ENCODE measurements at places on chromosomes 5 and 9.

DNA sequence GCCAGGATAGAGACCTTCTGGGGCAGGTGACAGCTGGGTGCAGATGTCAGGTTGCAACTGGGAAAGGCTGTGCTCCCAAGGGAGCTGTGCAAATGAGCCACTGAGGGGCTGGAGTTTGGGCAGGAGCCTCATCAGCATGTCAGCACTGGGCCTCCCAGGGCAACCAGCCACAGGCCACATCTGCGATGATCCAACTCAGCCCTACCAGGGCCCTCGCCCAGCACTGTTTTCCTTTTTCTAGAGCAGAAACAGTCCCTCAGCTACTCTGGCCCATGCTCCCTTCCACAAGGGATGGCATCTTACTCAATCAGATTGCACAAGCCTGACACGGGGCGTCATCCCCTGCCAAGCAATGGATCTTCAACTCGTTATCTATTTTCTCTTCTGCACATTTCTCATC, 24.8 kb downstream of the NIPAL4 start:
- peak; percentile 66 for DNase-seq

DNA sequence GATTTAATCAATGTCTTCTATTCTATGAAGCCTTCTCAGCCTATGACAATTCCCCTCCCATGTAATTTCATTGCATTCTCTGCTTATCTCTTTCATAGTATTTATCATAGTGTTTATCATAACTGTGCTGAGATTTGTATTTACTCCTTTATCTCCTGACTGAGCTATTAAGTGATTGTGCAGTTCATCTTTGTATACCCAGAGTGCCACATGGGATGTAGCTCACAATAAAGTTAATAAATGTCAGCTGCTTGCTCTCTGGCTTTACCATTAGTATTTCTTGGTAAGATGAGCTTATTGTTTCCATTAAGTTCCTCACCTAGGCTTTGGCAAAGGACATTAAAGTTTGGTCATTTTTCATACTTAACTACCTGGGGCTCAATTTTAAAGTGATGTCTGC, 275.1 kb upstream of the MPDZ start:
- no peak for DNase-seq

- no peak for DNase-seq
Measured at GRCh38 chr5:42948961-42949347, 91.2 kb downstream of the ANXA2R start.

DNA sequence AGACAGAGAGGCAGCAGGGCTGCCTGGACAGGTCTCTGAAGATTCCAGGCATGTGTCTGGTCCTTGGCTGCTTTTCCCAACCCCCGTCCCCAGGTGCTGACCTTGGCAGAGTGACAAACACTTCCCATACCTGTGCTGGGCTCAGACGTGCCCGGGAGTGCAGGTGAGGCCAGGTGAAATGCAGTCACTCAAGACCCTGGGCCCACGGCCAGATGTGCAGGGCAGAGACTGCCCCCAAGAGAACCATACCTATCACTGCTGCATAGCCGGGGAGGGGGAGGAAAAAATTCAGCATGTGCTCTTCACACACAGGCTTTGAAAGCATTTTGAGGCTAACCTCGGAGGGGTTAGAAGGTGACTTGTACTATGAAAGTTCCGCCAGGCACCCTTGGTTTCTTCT, 22.6 kb downstream of the CCNJL start:
- no peak for DNase-seq

GRCh38 chr9:121373011-121373729, 3.1 kb upstream of the STOM start:
- no peak for DNase-seq

GRCh38 chr5:171795381-171795780, 9.8 kb downstream of the SMIM23 start:
- no peak for DNase-seq

GRCh38 chr5:119435436-119436132, 16.7 kb upstream of the HSD17B4 start:
- DNase-seq, result peak; percentile 80

GRCh38 chr5:167051402-167051768, 1240.1 kb upstream of the WWC1 start:
- no peak for DNase-seq

GRCh38 chr9:125296843-125297372, 35.3 kb downstream of the GAPVD1 start:
- no peak for DNase-seq

DNA sequence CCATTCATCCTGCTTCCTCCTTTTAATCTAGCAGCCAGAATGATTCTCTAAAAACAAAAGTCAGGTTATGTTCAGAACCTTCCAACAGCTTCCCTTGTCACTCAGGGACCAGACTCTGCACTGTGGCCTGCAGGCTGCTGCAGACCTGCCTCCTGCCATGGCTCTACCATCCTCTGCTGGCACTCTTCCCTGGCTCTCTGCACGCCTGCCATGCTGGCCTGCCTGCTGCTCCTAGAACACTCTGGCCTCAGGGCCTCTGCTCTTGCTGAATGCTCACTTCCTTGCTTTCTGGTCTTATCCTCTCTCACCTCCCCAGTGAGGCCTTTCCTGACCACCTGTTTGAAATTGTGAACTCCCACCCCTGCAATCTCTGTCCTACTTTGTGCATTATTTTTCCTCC, 149.4 kb downstream of the CD180 start:
- DNase-seq, result no peak

DNA sequence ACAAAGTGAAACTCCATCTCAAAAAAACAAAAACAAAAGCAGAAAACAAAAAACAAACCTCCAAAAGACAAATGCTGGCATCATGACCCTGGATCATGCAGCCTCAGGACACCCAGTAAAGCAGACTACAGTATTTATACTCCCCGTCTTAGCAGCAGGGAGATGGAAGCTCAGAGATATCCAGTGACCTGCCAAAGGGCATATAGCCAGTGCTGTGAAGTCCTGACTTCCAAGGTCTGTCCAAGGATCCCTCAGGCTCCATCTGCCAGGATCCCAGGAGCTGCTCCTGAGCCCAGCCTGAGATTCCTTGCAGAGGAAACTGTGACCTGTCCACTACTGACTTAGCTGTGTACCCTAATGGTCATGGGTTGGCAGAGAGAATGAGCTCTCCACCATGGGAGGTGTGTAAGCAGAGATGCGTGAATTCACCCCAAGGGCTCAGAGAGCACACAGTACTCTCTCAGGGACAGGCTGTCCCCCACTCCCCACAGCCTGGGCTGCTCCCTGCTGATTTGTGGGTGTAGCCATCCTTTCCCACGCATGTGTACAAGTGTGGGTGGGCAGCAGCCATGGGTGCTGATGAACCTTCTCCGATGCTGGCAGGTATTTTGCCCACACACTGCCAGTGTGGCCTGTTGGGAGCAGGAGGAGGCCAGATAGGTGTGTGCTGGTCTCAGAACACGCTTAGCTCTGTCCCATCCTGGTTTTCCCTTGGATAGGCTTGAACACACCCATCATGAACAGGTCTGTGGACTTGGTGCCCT, 2.1 kb upstream of the WNK2 start:
- no peak for DNase-seq

DNA sequence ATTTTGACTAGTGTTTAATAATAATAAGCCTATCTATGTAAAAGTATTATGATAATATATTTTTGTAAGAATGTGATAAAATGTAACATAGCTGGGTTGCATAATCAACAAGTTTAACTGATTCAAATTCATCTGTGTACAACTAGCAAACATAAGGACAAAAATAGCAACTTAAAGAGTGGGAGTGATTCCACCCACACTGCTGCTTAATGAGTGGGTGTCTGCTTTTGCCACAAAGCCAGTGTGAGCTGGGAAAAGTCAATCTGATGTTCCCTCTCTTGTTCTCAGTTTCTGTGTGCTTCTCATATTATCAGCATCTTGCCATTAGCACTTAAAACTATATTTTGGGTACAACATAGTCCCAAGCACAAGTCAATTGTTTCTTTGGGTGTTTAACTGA, 111.1 kb upstream of the DPYSL3 start:
- no peak for DNase-seq

DNA sequence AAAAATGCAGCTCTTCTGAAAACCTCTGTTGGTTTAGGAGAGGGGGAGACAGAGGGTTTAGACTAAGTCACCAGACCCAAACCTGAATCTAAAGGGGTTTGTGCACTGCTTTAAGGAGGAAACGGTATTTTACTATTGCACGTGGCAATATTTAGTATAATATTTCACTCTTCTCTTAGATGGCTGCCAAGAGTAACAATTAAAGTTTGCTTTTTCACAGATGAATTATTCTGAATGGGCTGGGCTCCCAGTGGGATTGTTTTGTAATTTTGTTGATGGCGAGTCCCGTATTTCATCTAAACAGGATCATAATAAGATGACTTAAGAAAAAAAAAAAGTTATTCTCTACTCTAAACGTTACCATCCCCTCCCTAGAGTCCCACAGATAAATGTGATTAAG, 245.4 kb downstream of the PCSK5 start:
- DNase-seq, result no peak

DNA sequence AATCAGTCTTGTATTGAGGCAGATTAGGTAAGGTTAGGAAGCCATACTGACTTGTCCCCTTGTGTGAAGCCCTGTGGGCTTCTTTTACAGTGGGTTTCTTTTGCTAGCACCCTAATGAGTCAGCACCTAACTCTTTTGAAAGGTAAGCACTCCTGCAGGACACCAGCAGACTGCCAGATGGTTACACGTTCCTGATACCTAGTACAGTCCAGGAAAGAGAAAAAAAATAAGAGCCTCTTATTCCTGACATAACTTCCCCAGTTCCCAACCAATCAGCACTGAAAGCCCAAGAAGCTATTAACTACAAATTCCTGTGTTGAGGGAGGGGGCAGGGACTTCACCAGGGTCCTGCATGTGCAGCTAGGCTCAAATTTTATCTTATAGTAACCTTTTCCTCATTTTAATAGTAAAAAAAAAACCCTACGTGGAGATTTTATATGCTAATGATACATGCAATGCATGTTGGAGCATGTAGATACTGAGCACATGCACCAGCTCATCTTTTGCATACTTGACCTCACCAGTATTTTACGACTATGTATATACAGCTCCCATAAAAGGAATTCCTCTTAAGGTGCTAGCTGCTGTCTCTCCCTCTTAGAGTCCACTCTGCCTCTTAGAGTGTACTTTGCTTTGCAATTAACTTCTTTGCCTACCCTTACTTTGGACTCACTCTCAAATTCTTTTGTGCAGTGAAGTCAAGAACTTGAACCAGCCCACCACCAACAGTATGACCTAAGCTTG, 84.7 kb upstream of the RORB start:
- DNase-seq, result no peak

DNA sequence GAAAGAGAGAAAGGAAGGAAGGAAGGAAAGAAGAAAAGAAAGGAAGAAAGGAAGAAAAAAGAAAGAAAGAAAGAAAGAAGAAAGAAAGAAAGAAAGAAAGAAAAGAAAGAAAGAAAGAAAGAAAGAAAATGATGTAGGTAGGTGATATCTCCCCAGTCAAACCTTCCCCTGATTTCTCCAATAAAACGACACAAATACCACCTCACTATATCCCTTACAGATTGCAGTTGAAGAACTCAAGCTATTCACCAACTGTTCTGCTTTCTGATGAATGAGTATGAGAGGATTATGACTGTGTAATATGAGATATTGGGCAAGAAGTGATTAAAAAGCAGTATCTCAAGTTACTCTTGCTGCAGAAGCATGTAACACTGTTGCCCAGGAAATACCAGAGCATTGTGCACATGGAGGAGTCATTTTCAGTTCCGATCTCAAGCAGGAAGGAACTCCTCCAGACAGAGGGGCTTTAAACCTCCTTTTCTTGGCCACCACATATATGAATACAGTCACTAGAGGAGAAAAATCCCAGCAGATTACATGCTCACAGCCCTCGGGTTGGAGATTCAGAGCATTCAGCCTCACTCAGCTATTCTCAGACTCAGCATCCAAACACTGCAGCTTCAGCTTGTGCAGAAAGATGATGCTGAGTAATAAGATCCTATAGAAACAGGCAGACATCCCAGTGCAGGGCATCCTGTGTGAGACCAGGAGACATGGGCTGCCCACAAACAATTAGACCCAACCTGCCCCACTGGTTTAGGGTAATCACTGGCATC, 61.4 kb downstream of the UGCG start:
- DNase-seq, result peak; percentile 39

DNA sequence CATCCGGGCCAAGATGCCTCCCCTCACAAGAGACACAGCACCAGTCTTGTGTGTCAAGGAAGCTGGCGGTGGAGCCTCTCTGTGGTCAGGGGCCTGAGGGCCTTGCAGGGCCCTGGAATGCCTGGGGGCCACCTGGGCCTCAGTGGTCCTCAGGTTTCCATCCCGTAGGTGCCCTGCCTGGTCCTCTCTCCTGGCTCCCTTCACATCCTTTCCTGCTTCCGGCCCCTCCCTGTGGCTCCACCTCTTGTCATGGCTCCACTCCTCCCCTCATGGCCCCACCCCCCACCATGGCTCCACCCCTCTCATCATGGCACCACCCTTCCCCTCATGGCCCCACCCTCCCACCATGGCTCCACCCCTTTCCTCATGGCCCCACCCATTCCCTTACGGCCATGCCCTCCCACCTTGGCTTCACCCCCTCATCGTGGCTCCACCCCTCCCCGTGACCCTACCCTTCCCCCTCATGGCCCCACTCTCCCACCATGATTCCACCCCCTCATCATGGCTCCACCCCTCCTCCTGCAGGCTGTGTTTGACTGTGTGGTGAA, 175.8 kb downstream of the CACNA1B start:
- DNase-seq, result peak; percentile 28

DNA sequence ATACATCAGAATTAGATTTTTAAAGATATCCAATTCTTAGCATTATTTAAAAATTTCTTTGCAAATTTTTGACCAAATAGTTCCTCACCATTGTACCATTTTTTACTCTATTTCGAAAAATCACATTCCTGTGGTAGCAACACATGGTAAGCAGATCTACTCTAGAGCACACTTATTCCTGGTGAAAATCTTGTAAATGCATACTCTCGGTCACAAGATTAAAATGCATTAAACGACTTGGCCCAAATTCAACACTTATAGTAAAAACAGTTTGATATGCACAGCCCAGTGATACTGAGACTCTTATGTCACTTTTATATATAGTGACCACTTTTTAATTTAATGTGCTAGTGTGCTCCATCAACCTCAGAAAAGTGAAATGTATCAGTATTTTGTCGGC, 208.8 kb upstream of the TARS1 start:
- DNase-seq, result no peak

- no peak for DNase-seq
Measured at GRCh38 chr9:89841456-89841855, 236.6 kb downstream of the GADD45G start.

- DNase-seq, result no peak
Measured at GRCh38 chr5:51326844-51327243, 56.4 kb upstream of the ISL1 start.

DNA sequence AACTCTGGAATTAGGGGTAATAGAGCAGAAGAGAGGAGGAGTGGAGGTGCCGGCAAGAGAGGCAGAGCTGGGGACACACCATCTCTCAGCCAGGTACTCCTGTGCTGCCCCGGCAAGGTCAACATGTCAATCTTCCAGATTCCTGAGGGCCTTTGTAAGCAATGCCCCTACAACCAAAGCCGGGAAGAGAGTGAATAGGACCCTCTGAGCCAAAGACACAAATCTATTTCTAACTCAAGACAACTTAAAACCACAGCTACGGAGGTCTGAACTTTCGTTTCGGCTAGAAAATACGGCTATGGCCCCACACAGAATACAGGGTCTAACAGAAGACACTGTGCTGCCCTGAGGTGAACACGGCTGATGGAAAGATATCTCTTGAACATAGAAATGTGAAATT, 66.6 kb downstream of the SERINC5 start:
- peak; percentile 46 for DNase-seq

- DNase-seq, result no peak
Measured at GRCh38 chr9:26904671-26905070, 12.1 kb upstream of the CAAP1 start.

GRCh38 chr9:105633411-105633810, 28.8 kb upstream of the TAL2 start:
- DNase-seq, result no peak

- DNase-seq, result no peak
Measured at GRCh38 chr5:169886033-169886432, 94.3 kb downstream of the INSYN2B start.

All from OCI-LY7 (cell line).